ENCODE measurements at places on chromosomes 2 and 18.

DNA sequence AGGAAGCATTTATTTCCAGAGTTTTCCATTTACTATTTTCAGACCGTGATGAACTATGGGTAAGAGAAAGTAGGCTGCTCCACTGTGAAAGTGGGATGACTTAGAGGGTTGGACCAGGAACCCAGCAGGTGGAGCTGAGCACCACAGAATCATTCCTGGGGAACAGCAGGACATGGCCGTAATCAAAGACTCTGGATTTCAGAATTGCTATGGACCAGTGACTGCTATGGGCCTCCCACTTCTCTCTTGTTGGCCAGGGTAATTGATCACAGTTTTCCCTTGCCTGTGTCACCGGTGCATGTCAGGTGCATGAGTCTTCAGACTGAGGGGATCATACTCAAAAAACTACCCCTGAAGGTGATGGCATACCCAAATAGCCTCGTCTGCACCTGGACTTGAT, 90.6 kb upstream of the GPC1 start:
- DNase-seq = no peak

DNA sequence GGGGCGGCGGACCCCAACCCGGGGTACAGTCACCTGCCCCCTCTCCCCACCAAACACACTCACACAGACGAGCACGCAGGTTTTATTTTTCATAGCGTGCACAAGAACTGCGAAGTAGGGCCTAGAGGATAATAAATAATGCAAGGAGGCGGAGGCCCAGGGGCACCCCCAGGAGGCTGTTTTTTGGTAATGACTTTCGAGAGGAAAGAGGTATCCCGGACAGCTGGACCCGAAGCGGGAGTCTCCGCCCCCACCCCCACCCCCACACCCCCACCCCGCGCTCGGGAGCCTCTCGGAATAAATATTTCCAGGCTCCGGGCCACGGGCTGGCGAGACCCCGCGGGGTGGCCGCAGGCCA, 3.4 kb downstream of the CYP26B1 start:
- no peak for DNase-seq

GRCh38 chr18:48592540-48593171, 53.8 kb downstream of the CTIF start:
- DNase-seq = no peak

GRCh38 chr2:142321706-142322280, 191.0 kb upstream of the LRP1B start:
- no peak for DNase-seq

DNA sequence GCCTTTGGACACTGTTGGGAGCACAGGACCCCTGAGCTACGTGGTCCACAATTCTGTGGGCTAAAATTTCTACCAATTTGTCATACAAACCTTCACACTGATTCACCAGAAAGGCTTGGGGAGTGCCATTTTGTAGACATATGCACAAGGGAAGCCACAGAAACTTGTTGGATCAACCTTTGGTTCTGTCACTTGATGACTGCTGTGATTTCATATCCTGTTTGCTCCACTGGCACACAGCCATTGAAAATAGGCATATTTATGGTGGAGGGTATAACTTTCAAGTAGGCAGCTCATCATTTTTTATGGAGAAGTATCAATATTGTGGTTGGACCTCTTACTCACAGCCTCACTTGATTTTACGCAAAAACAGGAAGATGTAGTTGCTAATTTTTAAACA, 10.5 kb downstream of the NAPG start:
- no peak for DNase-seq

- DNase-seq = no peak
Observed at GRCh38 chr18:56807901-56808300, 156.7 kb downstream of the WDR7 start.

DNA sequence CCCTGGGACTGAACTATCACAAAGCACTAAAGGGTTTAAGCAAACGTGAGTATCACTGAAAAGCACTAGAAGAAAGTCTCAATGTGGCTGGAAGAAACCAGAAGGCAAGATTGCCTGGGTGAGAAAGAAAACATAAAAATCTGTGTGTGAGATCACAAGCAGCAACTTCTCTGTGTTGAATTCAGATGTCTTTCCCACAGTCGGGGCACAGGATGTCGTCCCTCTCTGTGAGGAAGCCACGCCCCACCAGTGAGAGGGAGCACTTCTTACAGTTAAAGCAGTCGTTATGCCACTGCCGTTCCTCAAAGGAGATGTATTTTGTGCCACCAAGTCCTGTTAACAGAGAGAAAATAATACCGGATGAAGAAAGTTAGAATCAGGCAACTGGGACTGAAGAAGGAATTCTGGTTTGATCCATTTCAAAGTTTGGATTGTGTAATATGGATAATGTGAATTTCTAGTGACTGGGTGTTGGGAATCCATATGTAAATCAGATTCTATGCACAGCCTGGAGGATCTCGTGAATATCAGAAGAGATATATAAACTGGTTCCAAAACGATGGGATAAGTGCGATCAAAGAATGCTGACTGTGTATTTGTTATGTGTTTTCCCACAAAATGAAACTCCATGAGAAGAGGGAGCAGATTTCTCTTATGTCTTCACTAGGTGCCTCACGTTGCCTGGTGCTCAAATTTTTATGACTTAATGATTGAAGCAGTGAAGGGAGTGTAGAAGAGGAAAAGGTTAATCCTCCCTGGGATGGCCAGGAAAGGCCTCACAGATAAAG, 24.0 kb downstream of the C2orf49 start:
- no peak for DNase-seq

GRCh38 chr2:99700482-99701398, 210.9 kb upstream of the REV1 start:
- DNase-seq = no peak

DNA sequence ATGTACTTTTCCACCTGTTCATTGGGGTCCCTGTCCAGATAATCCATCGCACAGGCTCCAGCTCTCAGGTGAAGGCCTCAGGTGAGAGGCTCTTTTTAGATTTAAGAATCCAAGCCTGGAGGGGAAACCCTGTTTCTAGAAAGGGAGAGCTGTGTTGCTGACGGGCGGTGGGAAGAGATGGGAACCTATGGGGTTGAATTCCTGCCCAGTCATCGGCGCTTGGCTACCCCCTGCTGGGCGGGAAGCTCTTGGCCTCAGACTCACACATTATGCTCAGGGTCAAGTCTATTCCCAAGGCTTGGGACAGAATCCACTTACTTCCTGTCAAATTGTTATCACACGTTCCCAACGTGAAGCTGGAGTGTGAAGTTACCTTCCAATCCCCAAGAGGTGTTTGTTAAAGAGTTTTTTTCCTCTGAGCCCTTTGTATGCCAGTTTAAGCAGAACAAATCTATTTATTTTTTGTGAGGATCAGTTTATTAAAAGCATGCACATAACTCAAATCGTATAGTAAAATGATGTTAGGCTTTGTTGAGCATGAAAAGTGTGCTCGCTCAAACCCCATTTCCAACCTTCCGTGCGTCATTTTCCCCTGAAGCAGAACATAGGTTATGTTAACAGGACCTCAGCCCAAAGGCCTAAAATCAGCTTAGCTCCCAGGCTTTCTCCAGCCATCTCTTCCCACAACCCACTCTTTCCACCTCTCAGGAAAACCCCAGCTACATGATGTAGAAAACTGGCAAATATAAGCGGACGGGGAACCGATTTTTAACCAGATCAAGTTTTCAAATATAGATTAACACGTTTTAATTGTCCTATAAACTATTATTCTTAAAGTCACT, 181.7 kb upstream of the ETAA1 start:
- no peak for DNase-seq

DNA sequence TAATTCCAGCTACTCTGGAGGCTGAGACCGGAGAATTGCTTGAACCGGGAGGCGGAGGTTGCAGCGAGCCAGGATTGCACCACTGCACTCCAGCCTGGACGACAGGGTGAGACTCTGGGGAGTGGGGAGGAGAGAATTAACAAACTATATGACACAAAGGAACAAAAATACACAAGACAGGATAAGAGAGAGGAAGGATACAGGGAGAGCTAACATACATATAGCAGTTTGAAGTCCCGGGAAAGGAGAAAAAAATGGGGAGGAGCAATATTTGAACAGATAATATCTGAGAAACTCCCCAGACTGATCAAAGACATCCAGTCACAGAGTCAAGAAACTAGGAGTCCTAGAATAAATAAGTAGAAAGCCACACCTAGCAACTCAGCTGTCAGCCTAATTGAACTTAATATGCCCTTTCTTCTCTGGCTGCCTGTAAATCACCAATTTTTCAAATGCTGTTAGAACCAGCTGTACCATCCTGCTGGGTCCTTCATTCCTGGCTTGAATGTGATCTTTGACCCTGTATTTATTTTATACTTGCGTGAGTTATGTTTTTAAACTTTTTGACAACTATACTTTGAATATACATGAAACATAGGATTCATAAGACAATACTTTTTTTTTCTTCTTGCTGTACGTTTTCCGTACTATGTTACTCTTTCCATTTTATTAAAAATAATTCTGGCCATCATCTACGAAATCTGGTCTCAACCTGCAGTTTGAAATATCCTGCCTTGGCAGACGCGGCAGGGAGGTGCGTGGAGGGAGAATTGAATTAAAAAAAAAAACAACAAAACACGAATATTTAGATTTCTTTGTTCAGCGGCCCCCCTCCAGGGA, 876 bp upstream of the CYP27A1 start:
- DNase-seq = no peak

DNA sequence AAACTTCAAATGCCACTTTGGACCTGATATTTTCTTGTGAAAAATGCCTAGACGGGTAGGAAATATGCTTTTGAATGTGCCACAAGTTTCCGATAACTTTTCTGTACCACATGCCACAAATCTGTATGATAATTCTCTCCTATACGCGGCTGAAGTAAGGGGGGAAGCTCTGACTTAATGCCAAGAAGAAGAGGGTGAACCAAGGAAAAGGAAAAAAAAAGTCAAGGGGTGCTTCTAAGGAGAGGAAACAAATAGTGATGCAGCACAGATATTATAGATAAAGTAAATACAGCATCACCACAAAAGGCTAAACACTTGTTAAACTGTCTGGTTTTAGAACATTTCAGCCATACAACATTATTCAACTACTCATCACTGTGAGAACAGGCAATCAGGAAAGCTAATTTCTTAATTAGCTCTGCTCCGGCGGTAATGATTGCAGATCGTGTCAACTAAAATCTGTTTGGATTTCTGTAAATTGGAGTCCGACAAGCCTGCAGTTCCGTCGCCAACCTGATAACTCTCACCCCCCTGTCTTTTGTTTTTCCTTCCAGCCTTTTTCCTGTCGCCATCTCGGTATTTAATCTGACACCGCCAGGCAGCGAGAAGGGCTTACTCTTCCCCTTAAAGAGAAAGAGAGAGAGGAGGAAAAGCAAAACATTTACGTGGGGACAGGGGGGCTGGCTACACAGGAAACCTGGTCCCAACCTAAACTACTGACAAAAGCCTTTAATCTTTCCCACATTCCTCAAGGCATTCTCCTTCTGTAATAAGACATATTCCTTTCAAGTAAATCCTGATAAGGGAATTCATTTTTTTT, 67.5 kb downstream of the ZEB2 start:
- DNase-seq = no peak

GRCh38 chr2:161486111-161486510, 70.0 kb downstream of the TBR1 start:
- DNase-seq = no peak

- no peak for DNase-seq
Observed at GRCh38 chr2:13332060-13332459, 615.3 kb downstream of the TRIB2 start.

DNA sequence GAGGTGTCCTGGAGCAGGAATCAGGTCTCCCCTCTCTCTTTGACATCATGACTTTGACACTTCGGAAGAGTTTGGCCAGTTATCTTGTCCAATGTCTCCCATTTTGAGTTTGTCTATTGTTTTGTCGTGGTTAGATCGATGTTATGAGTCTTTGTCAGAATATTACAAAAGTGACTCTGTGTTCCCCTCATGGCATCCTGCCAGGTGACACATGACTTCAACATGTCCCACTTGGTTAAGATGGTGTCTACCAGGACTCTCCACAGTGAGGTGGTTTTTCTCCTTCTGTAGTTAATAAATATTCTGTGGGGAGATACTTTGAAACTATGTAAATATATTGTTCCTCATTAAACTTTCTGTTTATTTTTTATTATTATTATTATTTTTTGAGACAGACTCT, 76.6 kb upstream of the BZW1 start:
- peak; percentile 6 for DNase-seq

GRCh38 chr2:104863468-104864279, 9.8 kb downstream of the POU3F3 start:
- no peak for DNase-seq

- DNase-seq = no peak
Observed at GRCh38 chr2:217588266-217588665, 414.5 kb downstream of the TNS1 start.

- no peak for DNase-seq
Observed at GRCh38 chr2:152580714-152581113, 136.5 kb downstream of the PRPF40A start.

DNA sequence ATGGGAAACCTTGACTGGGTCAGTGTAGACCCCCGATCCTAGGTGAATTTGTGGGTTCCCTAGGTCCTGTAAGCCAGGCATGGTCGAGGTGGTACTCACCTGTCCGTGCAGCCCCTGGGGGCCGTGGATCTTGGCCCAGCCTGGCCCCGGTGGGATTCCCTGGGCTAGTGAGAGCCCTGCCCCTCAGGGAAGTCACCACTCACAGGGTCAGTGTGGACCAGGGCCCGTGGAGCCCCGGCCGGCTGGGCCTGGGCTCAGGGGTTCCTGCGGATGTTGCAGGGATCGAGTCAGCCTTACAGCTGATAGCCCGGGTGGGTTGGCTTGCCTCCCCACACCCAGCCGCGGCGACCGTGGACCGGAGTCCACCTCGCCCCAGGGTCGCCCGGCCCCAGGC, 528 bp downstream of the ATG9A start:
- DNase-seq = no peak

DNA sequence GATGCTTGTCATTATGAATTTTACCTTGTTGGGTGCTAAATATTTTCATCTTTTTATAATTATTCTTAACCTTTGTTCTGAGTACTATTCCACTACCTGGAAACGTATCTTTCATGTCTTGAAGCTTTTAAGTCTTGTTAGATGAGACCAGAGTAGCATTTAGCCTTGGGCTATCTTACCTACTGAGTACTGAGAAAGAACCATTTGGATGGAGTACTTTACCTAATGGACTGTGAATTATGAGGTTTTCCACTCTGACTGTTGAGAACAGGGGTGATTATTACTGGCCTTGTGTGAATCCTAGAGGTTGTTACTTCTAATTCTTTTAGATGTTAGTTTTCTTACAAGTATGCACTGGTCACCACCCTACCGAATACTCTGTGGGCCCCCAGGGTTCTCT, 63.5 kb downstream of the CCDC102B start:
- DNase-seq = no peak

- DNase-seq = no peak
Observed at GRCh38 chr18:70337139-70337972, 48.5 kb downstream of the SOCS6 start.

GRCh38 chr2:181243319-181243718, 213.9 kb upstream of the ITGA4 start:
- DNase-seq = no peak

DNA sequence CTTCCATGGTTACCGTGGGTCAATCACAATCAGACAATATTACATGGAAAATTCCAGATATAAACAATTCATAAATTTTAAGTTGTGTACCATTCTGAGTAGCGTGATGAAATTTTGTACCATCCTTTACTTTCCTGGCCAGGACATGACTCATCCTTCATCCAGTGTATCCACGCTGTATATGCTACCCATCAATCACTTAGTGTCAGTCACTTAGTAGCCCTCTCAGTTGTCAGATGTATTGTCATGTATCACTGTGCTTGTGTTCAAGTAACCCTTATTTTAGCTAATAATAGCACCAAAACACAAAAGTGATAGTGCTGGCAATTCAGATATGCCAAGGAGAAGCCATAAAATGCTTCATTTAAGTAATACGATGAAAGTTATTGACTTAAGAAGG, 282.6 kb downstream of the CPS1 start:
- DNase-seq = no peak
